ENCODE measurements at places on chromosomes 7 and 10.

- DNase-seq, result no peak
Observed at GRCh38 chr10:72164617-72165016, 51.2 kb upstream of the ANAPC16 start.

GRCh38 chr10:12067336-12067735 lies 1.4 kb upstream of the DHTKD1 start:
- no peak for DNase-seq

GRCh38 chr7:121397361-121397760 lies 1.3 kb upstream of the FAM3C start:
- DNase-seq, result no peak

DNA sequence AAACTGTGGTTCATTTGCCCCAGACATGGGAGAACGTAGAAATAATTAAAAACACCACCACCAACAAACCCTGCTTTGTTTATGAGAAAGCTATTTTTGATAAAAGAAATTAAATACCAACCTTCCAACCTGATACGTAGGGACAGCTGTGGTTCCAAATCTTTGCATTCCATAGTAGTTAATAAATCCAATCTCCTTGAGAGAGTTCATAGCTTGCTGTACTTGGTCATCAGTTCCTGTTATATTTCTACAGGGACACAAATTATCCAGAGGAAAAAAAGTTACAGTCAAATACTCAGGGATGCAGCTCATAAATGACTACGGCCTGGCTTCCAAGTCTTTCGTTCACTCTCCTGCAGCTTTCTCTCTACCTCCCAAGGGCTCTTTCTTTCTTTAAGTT lies 41.1 kb downstream of the PUS7 start:
- DNase-seq, result no peak

GRCh38 chr7:115267503-115267902 lies 345.6 kb downstream of the MDFIC start:
- no peak for DNase-seq

GRCh38 chr7:87852306-87852705 lies 23.9 kb downstream of the SLC25A40 start:
- DNase-seq, result no peak

DNA sequence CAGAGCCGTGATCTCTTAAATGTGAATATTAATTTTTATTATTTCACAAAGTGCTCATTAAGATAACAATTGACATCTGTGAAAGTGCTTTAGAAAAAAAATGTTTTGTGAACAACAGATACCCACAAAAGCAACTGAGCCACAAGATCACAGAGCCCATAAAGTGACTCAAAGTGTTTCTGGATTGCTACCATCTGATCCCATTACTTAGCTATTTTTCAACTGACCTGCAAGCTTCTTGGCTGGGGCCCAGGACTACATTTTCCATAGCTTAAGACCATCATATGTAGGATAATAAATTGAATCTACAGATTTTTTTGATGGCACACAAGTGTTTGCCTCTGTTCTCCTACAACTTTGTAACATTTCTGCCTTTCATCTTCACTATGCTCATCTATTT lies 674.4 kb downstream of the PHTF2 start:
- no peak for DNase-seq

- DNase-seq, result no peak
Observed at GRCh38 chr10:79354141-79354540, 6.9 kb downstream of the PPIF start.

GRCh38 chr10:73099141-73099540 lies 2.5 kb upstream of the P4HA1 start:
- DNase-seq, result no peak

DNA sequence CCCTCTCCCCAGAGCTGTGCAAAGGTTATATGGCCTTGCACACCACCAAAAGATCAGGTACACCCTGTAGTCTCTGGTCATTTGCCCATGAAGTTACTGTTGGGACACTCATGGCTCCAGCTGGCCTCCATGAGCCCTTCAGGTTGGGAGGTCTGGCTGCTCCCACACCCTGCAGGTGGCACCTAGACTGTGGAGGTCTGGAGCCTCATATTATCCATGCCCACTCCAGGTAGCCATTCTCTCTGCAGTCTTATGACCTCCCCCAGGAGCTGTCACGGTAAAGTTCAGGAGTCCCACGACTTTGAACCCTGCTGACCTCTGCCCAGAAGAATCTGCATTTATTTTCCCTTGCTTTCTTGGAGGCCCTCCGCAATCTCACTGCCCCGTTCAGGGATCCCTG lies 39.2 kb upstream of the GAD2 start:
- no peak for DNase-seq

DNA sequence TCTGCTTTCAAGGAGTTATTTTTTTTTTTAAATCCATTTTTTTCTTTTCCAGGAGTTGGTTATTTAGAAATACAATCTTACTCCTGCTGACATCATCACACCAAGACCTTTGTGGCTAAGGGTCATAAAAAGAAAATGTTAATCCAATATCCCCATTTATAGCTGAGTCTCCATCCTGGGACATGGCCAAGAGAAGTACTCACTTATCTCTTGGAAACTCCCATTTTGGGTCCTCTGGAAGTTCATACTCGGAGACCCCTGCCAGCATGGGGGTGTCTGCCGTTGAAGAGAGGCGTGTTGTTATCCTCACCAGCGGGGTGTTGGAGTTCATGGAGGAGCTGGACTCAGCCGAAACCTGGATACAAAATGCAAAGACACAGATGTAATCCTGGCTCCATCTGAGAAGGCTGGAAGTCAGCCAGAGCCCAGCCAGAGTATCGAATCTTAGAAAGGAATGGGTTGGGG lies 94.6 kb downstream of the FGFR2 start:
- no peak for DNase-seq

GRCh38 chr10:115814542-115814941 lies 458.5 kb downstream of the GFRA1 start:
- no peak for DNase-seq

- no peak for DNase-seq
Observed at GRCh38 chr10:86439544-86439943, 72.9 kb upstream of the GRID1 start.

GRCh38 chr7:112891698-112892097 lies 101.5 kb upstream of the TMEM168 start:
- no peak for DNase-seq

- DNase-seq, result no peak
Observed at GRCh38 chr7:106731646-106732444, 70.9 kb upstream of the CCDC71L start.

DNA sequence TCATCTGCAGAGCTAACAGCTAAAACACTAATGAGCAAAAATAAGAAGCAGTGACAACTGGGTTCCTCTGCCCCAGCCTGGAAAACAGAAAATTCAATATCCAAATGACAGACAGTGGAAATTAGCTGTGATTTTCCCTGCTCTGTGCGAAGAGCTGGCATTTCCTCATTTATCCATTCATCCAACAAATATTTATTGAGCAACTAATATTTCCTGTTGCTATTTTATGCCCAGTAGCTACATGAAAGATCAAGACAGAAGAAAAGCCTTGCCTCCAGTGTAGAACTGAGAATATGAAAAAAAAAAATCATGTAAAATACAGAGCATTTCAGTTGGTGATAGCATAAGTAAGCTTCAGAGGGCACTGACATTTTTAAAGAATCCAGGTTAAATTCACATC lies 140.9 kb downstream of the ABCA13 start:
- DNase-seq, result no peak

- no peak for DNase-seq
Observed at GRCh38 chr7:105643384-105643783, 62.1 kb upstream of the EFCAB10 start.

- DNase-seq, result no peak
Observed at GRCh38 chr10:110650265-110650668, 6.1 kb downstream of the RBM20 start.

- peak; percentile 20 for DNase-seq
Observed at GRCh38 chr10:97321804-97322190, 2.7 kb downstream of the FRAT1 start.

DNA sequence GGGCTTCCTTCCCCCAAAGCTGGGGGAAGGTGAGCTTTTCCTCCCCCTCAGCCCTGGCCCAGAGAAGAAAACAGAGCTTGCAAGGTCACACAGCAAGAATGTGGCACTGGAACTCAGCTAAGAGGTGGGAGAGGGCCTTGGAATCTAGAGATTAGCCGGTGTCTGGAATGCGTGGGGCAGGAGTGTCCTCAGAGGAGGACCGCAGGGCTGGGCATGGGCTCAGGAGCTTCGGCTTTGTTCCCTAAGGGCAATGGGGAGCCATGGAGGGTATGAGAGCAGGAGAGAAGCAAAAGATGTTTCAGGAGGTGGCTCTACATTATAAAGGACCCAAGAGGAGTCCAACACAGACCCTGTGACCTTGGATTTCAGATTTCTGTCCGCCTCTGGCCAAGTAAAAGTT lies 127.2 kb upstream of the TNRC18 start:
- DNase-seq, result no peak

Data from NCI-H774 (cell line).